Activated CD8-positive, alpha-beta memory T cell treated with anti-CD3 and anti-CD28 coated beads for 48 hours (primary cell): ENCODE measurements at places on chromosomes 2 and 18.

DNA sequence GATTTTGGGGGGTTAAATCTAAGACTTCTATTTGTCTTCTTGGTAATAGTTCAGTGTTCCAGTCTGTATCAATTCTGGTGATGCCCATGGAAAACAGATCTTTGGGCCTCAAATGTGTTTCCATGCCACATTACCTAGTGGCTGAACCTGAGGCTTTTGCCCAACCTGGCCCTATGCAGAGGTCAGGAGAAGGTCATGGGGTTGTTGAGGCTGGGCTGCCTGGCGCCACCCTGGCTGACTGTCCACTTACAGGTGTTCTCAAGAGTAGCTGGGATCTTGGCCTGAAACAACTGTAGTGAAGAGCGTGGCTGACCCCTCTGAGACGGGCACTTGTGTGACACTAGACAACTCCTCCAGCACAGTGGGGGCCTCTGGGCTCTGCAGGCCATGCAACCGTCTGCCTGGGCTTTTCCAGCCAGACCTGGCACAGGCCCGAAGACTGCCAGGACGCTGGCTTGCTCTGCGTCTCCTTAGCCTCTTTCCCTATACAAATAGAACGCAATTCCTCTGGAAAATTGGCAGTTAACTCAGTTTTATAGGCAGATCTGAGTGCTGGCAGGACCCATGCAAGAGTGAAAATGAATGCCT lies 127.8 kb downstream of the TRIM43 start:
- no peak for DNase-seq

DNA sequence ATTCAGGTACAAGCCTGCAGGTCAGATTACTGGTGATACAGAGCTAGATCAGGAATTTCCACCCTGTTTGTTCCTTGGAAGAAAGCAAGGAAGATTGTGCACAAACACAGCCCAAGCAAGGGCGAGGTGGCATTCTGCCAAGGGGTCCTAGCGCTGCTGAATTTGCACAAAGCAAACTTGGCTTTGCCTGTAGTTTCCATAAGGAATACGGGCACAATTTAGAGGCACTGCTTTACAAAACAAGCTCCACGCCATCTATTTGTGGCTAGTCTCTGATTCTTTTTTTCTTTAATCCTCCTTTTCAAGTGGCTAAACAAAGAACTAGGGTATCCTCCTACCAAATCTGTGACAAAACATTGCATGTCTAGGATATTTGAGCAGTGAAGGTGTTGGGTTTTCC lies 195.5 kb upstream of the ACVR2A start:
- DNase-seq = no peak

- no peak for DNase-seq
Observed at GRCh38 chr2:157726946-157727345, 98.3 kb upstream of the ACVR1C start.

DNA sequence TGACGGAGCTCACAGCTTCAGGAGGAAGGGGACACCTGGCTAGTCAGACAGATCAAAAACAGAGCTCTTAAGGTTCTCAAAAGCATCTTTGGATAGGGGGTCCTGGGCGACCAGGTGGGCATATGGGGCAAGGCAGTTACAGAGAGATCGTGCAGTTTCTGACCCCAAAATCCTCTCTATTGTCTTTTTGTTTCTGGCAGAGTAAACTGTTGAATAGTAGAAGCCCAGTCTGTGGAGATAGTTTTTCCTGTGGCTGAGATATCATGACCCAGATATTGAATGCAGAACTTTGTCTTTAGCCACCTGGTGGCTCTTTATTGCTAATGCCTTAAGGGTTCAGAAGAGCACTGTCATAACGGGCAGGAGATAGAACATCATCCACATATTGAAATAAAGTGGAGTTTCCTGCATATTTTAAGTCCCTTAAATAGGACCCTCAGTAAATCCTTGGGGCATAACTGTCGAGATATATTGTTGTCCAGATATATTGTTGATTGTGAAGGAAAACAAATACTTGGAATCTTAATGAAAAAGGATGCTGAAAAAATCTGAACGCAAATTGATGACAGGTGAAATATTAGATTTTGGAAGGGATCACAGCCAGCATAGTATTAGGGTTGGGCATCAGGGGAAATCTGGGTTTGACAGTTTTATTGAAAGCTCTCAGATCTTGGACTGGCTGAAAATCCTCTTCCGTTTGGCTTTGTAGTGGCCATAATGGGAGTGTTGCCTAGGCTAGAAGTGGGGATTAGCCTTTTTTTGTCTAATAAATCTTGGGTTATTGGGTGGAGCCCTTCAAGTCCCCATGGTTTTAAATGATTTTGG lies 14.1 kb upstream of the ZDBF2 start:
- no peak for DNase-seq

DNA sequence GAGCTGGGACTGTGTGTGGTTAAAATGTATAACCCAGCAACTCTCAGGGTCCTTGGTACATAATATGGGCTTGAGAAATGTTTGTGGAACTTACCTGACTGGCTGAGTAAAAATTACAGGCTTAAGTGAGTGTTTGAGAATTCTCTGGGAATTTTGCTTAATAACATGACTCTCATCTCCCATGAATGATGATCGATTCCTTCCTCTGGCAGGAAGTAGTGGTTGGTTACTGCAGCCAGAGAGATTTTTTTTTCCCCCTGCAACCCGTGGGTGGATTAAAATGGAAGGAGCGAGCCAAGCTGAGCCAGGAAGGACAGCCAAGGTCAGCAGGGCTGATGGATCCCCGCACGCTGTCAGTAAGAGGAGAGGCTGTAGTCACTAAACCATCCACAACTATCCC lies 40.6 kb upstream of the RFX8 start:
- no peak for DNase-seq

- DNase-seq = no peak
Observed at GRCh38 chr18:11518788-11519685, 90.4 kb upstream of the SLC35G4 start.

DNA sequence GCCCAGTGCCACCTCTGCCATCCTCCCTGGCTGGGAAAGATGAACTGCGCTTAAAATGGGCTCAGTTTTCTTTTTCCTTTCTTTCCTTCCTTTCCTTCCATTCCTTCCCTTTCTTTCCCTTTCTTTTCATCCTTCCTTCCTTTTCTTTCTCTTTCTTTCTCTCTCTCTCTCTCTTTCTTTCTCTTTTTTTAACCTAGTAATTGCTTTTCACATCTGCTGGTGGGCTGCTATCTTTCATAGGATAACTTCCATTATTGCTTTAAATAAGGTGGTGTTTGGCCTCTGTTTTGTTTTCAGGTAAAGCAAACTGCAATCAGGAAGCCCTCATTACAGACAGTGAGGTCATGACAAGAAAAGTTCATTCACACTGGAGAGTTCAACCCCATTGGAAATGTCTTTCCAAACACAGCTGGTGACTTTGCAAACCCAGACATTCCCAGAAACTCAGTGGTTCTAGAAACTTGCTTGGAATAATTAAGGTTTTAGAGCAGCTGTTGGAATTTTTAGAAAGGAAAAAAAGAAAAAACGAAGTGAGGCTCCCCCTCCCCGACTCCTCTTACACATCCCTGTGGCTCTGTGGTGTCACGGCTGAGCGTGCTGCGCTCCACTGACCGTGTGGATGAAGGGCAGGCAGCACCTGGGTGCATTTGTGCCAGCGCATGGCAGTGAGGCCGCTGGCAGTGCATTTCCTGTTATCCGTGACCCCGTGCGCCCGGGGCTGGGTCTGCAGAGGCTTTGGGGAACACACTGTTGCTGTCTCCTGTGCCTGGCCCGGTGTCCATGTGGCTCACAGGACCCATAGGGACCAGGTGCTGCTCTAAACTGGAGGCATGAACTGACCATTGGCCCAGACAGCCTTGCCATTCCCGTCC lies 76.9 kb downstream of the MBP start:
- no peak for DNase-seq

DNA sequence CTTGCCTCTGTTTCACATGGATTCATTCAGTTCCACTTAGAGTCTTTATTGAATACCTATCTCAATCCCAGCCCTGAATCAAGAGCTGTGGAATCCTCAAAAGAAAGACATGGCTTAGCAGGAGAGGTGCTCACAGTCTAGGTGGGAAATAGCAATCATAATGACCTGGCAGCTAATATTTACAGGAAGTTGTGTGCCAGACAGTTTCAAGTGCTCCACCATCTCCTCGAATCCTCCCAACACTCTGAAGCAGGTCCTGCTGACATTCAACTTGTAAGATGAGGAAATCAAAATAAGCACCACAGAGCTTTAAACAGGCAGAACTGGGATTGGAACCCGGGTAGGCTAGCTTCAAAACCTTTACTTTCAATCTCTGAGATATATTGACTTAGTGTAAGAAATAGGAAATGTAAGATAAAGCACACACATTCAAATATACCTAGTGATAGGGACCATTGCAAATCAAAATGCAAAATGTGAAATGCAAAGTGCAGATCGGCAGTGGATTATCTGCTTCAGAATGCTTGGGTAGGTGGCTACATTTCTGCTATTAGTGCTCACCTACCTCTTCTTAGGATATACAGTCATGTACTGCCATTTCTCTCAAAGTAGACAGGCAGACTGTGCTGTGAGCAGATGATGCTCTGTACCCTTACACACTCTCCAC lies 182.0 kb downstream of the PRKCE start:
- no peak for DNase-seq

DNA sequence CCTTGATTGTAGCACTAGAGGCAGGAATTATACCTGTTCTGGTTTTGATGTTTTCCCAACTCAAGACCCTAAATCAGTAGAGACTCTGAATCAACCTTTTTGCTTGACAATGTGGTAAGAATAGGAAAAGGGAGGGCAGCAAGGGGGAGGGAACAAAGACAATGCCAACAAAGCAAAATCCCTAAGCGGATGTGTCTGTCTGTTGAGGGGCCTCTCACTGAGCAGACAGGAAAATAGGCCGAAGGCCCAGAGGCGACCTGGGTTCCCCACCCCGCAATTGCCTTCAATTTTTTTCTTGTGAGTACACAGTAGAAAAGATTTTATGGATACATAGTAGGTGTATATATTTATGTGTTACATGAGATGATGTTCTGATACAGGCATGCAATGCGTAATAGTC lies 75.6 kb downstream of the MAP4K4 start:
- no peak for DNase-seq

DNA sequence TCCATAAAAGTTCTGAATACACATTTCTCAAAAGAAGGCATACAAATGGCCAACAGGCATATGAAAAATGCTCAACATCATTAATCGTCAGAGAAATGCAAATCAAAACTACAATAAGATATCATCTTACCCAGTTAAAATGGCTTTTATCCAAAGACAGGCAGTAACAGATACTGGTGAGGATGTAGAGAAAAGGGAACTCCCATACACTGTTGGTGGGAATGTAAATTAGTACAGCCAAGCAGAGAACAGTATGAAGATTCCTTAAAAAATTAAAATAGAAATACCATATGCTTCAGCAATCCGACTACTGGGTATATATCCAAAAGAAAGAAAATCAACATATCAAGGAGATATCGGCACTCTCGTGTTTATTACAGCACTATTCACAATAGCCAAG lies 1312.5 kb downstream of the DSC3 start:
- DNase-seq = no peak

DNA sequence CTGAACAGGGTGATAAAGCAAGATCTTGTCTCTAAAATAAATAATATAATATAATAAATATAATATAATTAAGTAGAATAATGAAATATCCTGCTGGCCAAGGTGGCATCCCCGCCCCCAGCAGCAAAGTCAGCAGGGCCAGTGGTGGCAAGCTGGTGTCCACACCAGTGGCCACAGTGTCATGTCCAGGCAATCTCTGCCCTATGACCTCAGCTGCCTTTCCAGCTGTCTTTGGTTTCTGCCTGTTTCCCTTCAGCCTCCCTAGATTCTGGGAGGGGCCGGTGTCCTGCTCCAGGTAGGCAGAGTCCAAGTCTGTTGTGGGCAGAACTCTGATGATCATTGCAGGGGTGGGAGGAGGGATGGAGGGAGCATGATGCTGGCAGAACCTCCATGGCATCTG lies 16.2 kb upstream of the STEAP3 start:
- no peak for DNase-seq

DNA sequence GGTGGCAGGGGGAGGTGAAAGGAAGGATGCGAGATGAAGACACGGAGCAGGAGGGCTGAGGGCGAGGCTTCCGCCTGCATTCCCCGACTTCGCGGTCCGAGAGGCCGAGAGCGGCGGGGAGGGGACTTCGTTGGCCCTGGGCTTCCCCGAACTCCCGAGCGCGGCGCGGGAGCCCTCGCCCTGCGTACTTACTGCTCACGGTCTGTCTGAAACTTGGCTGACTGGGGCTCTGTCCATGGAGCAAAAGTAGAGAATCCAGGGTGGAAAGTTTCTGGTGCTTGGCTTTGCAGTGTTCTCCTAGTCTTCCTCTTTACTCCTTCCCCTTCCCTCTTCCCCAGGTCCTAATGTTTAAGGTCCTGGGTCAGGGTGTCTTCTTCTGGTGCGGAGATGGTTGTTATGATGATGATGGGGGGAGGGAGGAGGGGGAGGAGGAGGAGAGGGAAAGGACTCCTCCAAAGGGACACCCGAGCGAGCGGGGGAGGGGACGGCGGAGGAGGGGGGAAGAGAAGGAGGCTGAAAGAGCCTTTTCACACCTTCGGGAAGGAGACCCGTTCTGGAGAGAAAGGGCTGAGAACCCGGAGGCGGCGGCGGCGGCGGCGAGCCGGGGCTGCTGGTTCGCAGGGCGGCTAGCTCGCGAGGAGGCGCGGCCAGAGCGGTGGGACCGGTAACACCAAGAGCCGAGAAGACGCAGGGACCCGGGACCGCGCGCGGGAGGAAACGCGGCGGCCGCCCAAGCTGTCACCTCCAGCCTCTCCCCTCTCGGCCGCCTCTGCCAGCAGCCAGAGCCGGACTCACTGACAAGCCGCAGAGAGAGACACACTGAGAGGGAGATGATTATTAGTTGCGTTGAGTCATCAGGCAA lies at the start of gene SATB2:
Gene SATB2, minus strand, starts transcription at position 793 of the 862 bp plus-strand sequence. CDS start 1,902 bp downstream, outside the sequence.
- DNase-seq = no peak

DNA sequence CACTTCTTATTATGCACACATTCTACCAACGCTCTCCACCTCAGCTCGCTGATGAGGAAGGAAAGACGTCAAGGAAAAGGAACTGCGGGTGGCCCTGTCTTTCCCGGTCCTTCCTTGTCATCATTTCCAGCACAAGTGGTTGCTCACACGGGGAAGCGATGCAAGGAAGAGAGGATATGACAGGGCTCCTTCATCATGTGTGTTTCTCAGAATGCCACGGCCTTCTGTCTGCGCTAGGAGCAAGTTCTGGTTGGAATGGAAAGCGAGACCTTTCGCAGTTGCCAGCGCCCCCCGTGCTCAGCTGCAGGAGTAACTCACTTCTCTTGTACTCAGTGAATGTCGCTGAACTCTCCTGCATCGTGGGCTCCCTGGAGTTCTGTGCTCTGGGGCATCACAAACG lies 191.8 kb upstream of the GLI2 start:
- no peak for DNase-seq

- no peak for DNase-seq
Observed at GRCh38 chr2:47076586-47077441, 78.3 kb downstream of the STPG4 start.
